ENCODE measurements at places on chromosomes 1 and 21. TPM values are rescaled to one million over a fixed set of nuclear protein-coding genes. Genes with fewer than 3 reads are reported as not detected.

DNA sequence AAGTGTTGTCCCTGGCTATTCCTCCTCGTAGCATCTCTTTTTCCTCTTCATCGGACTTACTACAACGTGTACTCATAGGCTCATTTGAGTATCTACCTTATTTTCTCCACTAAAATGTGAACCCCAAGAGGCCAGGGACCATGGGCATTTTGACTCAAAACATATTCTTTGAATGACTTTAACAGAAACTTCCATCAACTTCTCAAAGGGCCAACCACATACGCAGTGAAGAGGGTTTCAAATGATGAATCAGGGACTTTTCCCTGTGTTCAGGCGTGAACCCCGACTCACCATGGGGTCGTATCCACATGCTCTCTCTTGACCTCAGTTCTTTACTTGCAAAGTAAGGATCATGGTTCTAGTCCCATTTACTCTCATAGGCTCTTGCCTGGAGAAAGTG lies 20.2 kb upstream of the GPR137B start:
- H3K36me3 ChIP-seq, result no peaks in the 10 kb centered on the region
- no peak overlapping the region for H3K27ac ChIP-seq
- peaks cover 5% of the 10 kb centered on the region for H3K4me1 ChIP-seq

- DNase-seq, result no peak
- H3K4me3 ChIP-seq, result no peak overlapping the region
- no peaks in the 10 kb centered on the region for H3K27me3 ChIP-seq
- H3K4me1 ChIP-seq, result peaks cover 21% of the 10 kb centered on the region
- H3K27ac ChIP-seq, result peak overlapping the region; percentile 62
- H3K36me3 ChIP-seq, result no peaks in the 10 kb centered on the region
These were observed 98.9 kb upstream of the IRF2BP2 start for GRCh38 chr1:234708700-234709395.

GRCh38 chr1:107633596-107633995 lies 331.4 kb downstream of the VAV3 start:
- no peak overlapping the region for H3K27ac ChIP-seq
- no peaks in the 10 kb centered on the region for H3K4me1 ChIP-seq
- H3K4me3 ChIP-seq, result no peak overlapping the region
- H3K27me3 ChIP-seq, result no peaks in the 10 kb centered on the region
- H3K36me3 ChIP-seq, result no peaks in the 10 kb centered on the region
- no peak for DNase-seq

DNA sequence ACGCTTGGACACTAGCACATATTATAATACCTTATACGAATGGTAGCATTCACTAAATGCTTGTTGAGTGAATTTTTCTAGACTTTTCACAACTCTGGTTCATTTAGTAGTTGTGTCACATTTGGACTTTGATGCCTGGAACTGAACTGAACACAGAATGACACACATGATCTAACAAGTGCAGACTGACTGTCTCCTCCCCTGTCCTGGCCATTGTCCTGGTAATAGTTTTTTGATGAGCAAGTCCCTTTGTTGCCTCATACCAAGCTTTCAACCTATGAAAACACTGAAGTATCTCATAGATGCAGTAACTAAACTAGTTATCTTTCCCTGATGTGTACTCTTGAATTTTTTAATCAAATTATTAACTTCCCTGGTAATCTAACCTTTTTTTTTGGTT lies 66.4 kb downstream of the LRRC8D start:
- no peak overlapping the region for H3K4me3 ChIP-seq
- DNase-seq, result no peak
- H3K27me3 ChIP-seq, result no peaks in the 10 kb centered on the region
- no peaks in the 10 kb centered on the region for H3K36me3 ChIP-seq

DNA sequence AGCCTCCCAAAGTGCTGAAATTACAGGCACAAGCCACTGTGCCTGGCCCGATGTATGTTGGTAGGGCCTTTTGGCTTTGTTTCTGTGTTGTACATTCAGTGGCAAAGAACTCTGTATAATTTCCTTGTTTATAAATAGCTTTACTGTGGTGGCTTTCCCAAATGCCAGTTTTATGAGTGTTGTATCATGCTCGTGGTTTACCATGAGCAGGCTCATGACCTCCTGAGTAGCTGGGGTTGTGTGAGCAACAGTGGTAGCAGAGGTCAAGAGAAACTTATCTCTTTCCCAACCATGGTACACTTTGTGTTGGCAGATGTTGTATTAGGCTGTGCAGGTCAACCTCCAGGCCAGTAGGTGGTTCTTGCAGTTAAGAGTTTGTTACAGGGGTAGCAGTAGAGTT lies 420.4 kb upstream of the BEND5 start:
- no peak overlapping the region for H3K4me3 ChIP-seq
- H3K27me3 ChIP-seq, result no peaks in the 10 kb centered on the region
- H3K36me3 ChIP-seq, result no peaks in the 10 kb centered on the region

DNA sequence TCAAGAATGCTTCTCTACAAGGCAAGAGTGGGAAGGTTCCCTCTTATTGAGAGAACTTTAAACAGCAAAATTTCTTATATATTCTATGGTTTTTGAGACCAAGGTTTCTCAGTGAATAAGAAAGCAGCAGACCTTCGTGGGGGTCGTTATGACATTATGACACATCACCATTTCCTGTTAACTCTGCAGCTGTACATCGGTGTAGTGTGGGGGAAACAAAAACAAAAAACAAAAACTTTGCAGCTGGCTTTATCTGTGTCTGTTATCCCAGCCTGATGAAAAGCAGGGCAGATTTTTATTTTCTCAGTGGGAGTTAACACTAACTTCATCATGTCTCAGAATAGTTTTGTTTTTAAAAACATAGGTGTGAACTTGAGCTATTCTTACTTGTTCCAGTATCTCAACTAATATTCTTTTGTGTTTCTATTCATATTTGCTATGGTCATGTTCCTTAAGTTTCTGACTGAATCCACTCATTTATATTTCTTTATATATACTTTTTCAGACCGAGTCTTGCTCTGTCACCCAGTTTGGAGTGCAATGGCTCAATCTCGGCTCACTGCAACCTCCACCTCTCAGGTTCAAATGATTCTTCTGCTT lies 2.1 kb downstream of the SDE2 start:
- no peak for DNase-seq
- peaks cover 13% of the 10 kb centered on the region for H3K4me1 ChIP-seq
- no peaks in the 10 kb centered on the region for H3K27me3 ChIP-seq
- H3K27ac ChIP-seq, result no peak overlapping the region
- no peaks in the 10 kb centered on the region for H3K36me3 ChIP-seq
- H3K4me3 ChIP-seq, result peak overlapping the region; percentile 79

- DNase-seq, result no peak
- no peaks in the 10 kb centered on the region for H3K27me3 ChIP-seq
- H3K27ac ChIP-seq, result no peak overlapping the region
- no peak overlapping the region for H3K4me3 ChIP-seq
- no peaks in the 10 kb centered on the region for H3K36me3 ChIP-seq
These were observed 10.9 kb upstream of the RWDD3 start for GRCh38 chr1:95223110-95223509.

DNA sequence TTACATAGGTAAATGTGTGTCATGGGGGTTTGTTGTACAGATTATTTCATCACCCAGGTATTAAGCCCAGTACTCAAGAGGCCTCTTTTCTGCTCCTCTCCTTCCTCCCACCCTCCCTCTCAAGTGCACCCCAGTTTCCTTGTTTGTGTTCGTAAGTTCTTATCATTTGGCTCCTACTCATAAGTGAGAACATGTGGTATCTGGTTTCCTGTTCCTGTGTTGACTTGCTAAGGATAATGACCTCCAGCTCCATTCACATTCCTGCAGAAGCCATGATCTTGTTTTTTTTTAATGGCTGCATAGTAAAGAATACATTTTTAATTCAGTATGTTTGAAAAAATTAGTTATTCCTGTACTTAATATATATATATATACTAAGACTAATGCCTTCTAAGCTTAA lies 107.7 kb downstream of the CLDN17 start:
- no peaks in the 10 kb centered on the region for H3K36me3 ChIP-seq
- H3K27ac ChIP-seq, result no peak overlapping the region
- no peaks in the 10 kb centered on the region for H3K27me3 ChIP-seq
- no peak overlapping the region for H3K4me3 ChIP-seq
- no peaks in the 10 kb centered on the region for H3K4me1 ChIP-seq

- no peak for DNase-seq
- H3K4me3 ChIP-seq, result no peak overlapping the region
- H3K4me1 ChIP-seq, result peaks cover 5% of the 10 kb centered on the region
These were observed 283.3 kb downstream of the RRAGC start for GRCh38 chr1:38576241-38576640.

DNA sequence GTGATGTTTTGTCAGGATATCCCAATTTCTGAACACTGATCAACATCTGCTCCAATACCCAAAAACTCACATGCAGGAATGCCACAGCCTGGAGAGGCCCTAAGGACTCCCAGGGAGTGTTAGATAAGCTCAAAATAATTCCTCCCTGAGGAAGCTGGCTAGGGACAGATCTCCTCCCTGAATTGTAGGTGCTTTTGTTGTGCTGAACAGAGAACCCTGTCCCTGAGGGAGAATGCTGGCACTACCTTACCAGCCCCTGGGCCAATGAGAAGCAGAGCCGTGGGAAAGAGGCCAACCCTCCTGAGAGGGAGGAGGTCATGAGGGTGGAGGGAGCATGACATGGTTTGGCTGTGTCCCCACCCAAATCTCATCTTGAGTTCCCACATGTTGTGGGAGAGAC lies 73.6 kb upstream of the PTGFRN start:
- H3K27ac ChIP-seq, result no peak overlapping the region
- no peaks in the 10 kb centered on the region for H3K36me3 ChIP-seq
- H3K4me1 ChIP-seq, result no peaks in the 10 kb centered on the region

DNA sequence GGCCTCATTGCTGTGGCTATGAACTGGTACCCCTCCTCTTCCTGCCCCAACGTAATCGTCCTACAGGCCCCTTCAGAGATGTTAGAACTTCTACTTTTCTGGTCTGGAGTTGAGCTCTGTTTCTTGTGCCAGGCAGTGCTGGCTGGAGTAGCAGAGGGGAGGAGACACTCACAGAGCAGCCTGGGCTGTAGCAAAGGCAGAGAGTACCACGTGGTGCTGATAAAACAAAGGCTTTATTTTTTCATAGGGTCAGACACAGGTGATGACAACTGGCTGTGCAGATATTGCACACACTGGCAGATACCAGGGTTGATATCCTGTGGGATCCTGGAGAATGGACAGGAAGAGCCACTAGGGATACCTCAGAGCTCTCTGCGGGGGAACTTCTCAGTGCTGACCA lies 23.2 kb downstream of the CRCT1 start:
- no peak overlapping the region for H3K4me3 ChIP-seq
- no peak overlapping the region for H3K27ac ChIP-seq
- DNase-seq, result no peak

GRCh38 chr1:185338719-185339622 lies 21.9 kb upstream of the IVNS1ABP start:
- no peaks in the 10 kb centered on the region for H3K27me3 ChIP-seq
- H3K4me1 ChIP-seq, result peaks cover 7% of the 10 kb centered on the region
- no peaks in the 10 kb centered on the region for H3K36me3 ChIP-seq
- H3K4me3 ChIP-seq, result no peak overlapping the region
- DNase-seq, result no peak

- DNase-seq, result no peak
- H3K4me1 ChIP-seq, result no peaks in the 10 kb centered on the region
- no peak overlapping the region for H3K4me3 ChIP-seq
- H3K27me3 ChIP-seq, result no peaks in the 10 kb centered on the region
These were observed 187.8 kb upstream of the LHX8 start for GRCh38 chr1:74946388-74946787.

DNA sequence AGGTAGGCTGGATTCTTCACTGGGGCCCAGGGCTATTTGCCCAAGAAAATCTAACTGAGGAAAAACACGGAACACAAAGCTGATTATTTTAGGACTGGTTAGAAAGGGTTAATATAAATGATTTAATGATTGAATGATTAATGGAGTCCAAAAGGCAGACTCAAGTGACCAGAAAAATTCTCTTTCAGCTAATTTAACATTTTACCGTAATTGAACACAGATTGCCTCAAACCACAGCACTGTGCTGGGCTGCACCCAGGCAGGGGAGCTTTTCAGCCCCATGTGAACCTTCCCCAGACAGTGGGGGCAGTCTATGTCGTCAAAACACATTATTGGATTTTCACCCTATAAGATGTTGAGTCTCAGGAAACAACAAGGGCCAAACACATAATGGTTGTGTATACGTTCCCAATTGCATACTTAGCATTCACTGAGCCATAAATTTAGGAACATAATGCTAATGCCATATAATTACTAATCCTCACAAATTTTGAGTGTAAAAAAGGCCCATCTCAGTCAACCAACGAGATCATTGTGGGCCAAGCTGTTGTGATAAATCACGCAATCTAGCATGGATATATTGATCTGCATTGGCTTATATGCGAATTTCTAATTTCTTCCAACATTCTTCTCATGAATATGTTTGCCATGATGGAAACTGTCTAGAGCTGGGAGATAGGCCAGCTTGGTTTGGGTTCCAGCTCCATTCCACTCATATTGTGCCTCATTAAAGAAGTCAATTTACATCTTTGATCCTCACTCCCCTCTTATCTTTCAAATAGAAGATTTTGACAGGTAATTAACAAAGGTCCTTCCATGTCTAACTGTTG lies 27.7 kb downstream of the DSCAM start:
- no peaks in the 10 kb centered on the region for H3K27me3 ChIP-seq
- no peaks in the 10 kb centered on the region for H3K36me3 ChIP-seq
- DNase-seq, result no peak
- H3K4me1 ChIP-seq, result no peaks in the 10 kb centered on the region

- peaks cover 35% of the 10 kb centered on the region for H3K4me1 ChIP-seq
- peak overlapping the region; percentile 5 for H3K4me3 ChIP-seq
- peaks cover 29% of the 10 kb centered on the region for H3K27me3 ChIP-seq
- H3K27ac ChIP-seq, result peak overlapping the region; percentile 71
These were observed 5.7 kb downstream of the TGFB2 start for GRCh38 chr1:218350801-218351266.

GRCh38 chr1:65948609-65949229 lies 156.0 kb downstream of the PDE4B start:
- no peaks in the 10 kb centered on the region for H3K27me3 ChIP-seq
- H3K4me1 ChIP-seq, result no peaks in the 10 kb centered on the region
- H3K4me3 ChIP-seq, result no peak overlapping the region
- H3K27ac ChIP-seq, result no peak overlapping the region
- no peaks in the 10 kb centered on the region for H3K36me3 ChIP-seq
- no peak for DNase-seq

- H3K36me3 ChIP-seq, result no peaks in the 10 kb centered on the region
- no peak overlapping the region for H3K4me3 ChIP-seq
- H3K27ac ChIP-seq, result no peak overlapping the region
- no peak for DNase-seq
- no peaks in the 10 kb centered on the region for H3K4me1 ChIP-seq
These were observed 276.0 kb upstream of the PLD5 start for GRCh38 chr1:242800521-242800920.

DNA sequence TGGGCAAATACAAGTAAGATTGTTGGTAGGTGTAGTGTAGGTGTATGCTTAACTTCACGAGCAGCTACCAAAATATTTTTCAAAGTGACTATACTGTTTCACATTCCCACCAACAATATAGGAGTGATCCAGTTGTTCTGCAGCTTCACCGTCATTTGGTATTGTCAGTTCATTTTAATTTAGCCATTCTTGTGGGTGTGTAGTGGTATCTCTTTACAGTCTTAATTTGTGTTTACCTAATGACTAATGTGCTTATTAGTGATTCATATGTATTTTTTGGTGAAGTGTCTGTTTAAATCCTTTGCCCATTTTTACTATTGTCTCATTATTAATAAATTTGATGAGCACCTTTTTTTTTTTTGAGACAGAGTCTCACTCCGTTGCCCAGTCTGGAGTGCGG lies 35.4 kb downstream of the RCSD1 start:
- H3K4me1 ChIP-seq, result peaks cover 54% of the 10 kb centered on the region
- H3K27me3 ChIP-seq, result no peaks in the 10 kb centered on the region
- H3K36me3 ChIP-seq, result no peaks in the 10 kb centered on the region
- H3K27ac ChIP-seq, result no peak overlapping the region

The FLG2 gene
- not detected for total RNA-seq

The ETNK2 gene
- 6.4 TPM for total RNA-seq

The FGR gene
- 44.6 TPM for total RNA-seq

The ERICH3 gene
- 3.5 TPM for total RNA-seq

The NUAK2 gene
- 12.3 TPM for total RNA-seq

The EXTL1 gene
- 1.0 TPM for total RNA-seq

The ASAP3 gene
- total RNA-seq, result 35.2 TPM

The CYP4X1 gene
- total RNA-seq, result 5.2 TPM

The CLDN19 gene
- not detected for total RNA-seq

The GCSAML gene
- total RNA-seq, result 0.32 TPM
